B cell (primary cell): ENCODE measurements at places on chromosomes 11 and 22. TPM values are rescaled to one million over a fixed set of nuclear protein-coding genes. Genes with fewer than 3 reads are reported as not detected.

- no peak for DNase-seq
These were observed 20.3 kb downstream of the TEF start for GRCh38 chr22:41401781-41402648.

DNA sequence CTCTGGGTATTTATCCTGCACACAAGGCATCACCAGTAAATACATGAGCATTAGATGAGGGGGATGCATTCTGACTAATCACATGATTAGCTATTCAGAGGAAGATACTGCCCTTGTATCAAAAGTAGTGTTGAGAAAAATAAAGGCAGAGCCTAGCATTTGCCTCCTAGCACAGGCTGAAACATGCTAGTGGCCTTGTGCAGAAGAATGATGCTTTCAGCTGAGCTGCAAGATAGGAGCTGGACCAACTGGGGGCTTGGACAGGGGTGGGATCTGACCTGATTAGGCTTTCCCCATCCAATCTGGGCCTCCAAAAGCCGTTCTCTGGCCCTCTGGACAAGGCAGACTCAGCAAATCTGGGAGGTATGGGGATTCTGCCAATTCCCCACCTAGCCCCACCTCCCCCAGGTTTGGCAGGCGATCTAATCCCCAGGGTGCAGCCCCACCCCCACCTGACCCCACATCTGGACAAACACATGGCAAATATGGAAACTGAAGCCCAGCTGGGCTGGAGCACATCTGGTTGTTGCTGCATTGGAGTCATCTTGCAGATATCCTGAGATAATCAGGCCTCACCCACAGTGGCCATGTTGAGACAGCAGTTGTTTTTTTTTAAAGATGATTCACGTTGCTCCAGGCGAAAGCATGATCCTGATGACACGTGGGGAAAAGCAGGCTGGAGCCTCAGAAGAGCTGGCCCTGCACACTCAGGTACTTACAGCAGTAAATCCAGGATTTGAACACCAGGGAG lies 4.4 kb upstream of the MISFA start:
- DNase-seq, result no peak

GRCh38 chr11:72844356-72844755 lies 30.1 kb downstream of the ATG16L2 start:
- DNase-seq, result no peak

- no peak for DNase-seq
These were observed 487.3 kb downstream of the BRD1 start for GRCh38 chr22:49340406-49340805.

GRCh38 chr11:94516725-94517124 lies 4.5 kb downstream of the C11orf97 start:
- DNase-seq, result no peak

DNA sequence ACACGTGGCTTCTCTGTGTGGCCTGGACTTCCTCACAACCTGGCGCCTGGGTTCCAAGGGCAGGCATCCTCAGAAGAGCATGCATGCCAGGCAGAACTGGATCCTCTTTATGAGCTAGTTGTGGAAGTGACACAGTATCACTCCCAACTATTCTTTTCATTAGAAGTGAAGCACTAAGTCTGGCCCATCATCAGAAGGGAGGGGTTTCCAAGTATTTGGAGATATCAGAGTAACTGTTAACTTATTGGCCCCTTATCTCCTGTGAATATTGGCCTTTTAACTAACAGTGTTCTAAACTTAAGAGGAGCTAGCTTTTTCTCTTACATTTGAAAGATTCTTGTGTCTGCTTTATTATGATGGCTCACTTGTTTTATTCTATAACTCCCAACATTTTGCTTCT lies 35.5 kb downstream of the FDX1 start:
- DNase-seq, result no peak

- DNase-seq, result no peak
These were observed 65.2 kb upstream of the LARGE1 start for GRCh38 chr22:33985506-33985905.

DNA sequence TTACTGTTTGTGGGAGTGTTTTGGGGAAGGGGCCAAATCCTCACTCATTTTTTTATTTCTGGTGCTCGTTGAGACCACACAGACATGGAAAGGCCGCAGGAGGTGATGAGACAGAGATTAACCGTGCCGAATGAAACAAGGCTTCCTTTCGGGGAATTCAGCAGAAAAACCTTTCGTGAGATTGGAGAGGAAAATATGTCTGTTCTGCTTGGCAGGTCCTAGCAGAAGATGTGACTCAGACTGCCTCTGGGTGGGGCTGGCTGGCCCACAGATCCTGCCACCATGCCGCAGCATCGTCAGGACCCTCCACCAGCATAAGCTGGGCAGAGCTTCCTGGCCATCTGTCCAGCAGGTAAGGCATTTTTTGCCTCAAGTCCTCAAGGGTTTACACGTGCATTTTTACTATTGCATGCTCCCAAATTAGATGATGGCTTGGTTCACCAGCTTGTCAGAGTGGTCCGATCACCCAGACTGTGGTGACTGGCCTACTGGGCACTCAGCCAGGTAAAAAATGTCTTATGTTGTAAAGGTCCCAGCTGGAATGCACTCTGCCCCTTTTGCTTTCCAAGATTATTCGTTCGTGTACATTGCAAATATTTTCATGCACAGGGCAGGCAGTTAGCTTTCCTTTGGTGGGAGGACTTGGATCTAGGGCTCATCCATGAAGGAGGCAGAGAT lies 1.5 kb downstream of the DDB2 start:
- DNase-seq, result peak; percentile 52

DNA sequence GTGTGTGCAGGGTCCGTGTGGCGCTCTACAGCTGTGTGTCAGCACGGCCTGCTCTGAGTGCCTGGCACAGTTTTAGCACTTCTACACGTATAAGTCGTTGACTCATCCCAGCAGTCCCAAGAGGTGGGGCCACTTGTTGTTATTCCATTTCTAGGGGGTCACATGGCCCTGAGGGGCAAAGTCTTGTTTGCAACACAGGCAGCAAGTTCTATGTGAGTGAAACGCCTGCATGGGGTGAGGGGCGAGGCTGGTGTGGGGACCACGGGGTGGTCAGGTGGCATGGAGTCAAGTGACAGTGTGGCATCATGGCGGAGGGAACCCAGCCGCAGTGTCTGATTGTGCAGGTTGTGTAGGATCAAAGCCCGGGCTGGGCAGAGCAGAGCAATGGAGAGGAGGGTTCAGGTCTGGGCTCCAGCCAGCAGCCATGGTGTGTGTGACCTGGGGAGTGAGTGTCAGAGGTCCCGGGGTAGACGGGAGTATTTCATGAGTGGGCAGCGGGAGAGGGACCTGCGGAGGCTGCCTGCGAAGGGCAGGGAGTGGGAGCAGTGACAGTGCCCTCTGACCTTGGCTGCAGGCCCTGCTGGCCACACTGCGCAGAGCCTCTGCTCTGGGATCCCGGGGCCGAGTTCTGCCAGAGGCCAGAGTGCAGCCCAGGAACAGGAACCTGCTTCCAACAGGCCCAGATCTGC lies 27.9 kb downstream of the SHANK3 start:
- DNase-seq, result no peak

DNA sequence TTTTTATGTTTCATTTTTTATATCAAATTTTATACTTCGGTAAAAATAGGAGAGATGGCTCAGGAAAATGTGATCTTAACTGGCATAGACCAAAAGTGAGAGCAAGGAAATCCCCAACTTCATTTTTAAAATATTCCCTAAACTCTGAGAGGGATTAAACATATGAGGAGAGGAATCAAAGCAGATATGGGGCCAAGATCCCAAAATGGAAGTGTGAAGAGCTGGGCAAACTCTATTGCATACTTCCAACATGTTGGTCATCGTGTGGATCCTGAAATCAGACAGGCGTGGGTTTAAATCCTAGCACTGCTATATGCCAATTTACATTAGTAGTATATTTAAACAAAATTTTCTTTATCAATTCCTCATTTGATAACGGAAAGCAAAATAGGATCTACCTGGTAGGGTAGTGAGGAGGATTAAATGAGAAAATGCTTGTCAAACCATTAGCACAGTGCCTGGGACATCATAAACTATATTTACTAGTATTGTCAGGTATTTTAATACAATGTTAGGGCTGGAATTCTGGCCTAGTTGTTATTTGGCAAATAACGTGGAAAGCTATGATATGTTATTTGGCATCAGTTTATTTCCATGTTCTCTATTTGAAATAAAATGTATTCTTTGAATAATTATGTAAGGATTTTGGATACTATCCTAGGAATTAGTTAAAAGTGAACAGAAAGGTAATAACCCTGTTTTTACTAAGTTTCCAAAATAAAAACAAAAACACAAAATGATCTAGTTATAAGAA lies 392.8 kb upstream of the CCDC90B start:
- no peak for DNase-seq

GRCh38 chr22:44525941-44526778 lies 28.1 kb upstream of the RTL6 start:
- no peak for DNase-seq

GRCh38 chr22:29715240-29715639 lies 4.6 kb upstream of the CABP7 start:
- DNase-seq, result no peak

DNA sequence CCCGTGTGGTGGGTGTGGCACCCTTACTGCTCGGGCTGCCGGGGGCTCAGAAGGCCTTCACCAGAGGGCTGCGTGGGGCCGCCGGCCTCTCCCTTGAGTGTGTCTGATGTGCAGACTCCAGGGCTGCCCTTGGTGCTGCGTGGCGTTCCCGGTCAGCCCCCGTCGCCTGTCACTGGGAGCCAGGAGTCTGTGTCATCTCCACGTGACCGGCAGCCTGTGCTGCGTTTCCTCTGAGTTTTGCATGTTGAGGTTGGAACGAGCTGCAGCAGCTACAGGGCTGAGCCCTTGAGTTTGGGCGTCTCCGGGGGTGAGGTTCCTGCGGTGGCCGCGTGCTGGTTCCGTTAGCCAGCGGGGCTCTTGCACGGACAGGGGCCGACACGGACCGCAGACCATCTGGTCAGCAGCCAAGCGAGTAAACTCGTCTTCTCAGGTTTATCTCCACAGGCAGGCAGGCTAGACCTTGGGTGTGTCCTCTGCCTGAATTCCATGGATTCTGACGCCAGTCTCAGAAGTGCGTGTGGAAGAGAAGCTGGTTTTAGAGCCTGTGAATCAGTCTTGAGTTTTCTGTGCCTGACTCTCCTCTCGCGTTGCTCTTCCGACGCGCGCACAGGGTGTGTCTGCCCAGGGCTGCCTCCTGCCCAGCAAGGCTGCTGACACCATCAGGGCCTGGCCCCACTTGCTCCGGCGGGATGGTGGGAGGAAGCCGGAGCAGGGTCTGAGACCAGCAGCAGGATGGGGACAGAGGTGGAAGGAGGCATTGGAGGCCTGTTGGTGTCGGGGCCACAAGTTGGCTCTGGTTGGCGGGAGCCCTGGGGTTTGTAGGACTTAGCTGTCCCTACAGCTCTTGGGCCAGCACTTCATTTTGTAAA lies 10.5 kb downstream of the PTDSS2 start:
- no peak for DNase-seq

GRCh38 chr11:9895006-9895405 lies 231.1 kb downstream of the SWAP70 start:
- DNase-seq, result no peak

- peak; percentile 56 for DNase-seq
These were observed 89.2 kb upstream of the CRTAM start for GRCh38 chr11:122749005-122749687.

DNA sequence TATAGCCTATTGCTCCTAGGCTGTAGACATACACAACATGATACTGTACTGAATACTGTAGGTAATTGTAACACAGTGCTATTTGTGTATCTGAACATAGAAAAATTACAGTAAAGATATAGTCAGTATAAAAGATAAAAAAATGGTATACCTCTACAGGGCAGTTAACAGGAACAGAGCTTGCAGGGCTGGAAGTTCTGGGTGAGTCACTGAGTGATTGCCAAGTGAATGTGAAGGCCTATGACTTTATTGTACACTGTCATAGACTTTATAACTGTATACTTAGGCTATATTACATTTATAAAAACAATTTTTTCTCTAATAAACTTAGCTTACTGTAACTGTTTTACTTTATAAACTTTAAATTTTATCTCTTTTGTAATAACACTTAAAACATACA lies 332.4 kb upstream of the ARHGAP42 start:
- DNase-seq, result no peak

GRCh38 chr11:114359342-114359741 lies 41.0 kb downstream of the C11orf71 start:
- DNase-seq, result no peak

- DNase-seq, result peak; percentile 84
These were observed 44.5 kb downstream of the ZNF280B start for GRCh38 chr22:22463855-22464540.

GRCh38 chr11:114598461-114598860 lies 2.9 kb upstream of the NXPE4 start:
- DNase-seq, result no peak

DNA sequence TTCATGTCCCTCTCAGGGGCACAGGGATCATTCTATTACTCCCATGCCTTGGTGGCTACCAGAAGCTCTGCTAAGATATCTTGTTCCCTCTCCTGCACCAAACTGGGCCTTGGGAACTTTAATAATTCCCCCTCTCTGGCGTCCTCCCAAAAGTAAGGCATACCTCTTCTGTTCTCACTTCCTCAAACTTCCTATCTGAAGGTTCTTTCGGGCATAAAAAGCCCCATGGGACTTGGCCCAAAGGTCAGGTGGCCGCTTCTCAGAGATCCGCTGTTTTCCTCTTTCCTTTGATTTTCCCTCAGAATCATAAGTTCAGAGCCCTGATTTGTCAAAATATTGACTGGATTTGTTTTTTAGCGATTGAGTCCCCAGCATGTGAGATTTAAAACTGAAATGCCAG lies 13.0 kb downstream of the POLD3 start:
- no peak for DNase-seq

GRCh38 chr11:91257667-91258066 lies 967.0 kb upstream of the FAT3 start:
- no peak for DNase-seq

GRCh38 chr22:45819305-45819704 lies 147.7 kb downstream of the ATXN10 start:
- no peak for DNase-seq

- DNase-seq, result no peak
These were observed 53.7 kb upstream of the CCDC34 start for GRCh38 chr11:27416568-27417176.

DNA sequence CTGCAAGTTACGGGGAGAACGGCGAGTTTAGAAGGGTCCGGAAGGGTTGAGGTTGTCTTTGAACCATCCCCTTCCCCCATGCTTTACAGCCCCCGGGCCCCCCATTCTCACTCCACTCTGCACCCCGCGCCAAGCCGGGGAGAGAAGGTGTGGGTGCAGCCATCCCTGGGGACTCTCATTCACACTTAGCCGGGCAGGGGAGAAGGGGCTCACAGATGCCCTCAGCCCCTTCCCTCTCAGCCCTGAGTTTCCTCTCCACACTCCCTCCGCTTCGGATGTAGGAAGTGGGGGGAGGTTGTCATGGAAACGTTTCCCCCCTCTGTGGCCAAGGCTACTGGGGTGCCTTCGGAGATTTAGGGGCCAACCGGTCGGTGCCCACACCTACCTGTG lies 334 bp downstream of the CADM1 start:
- DNase-seq, result no peak

GRCh38 chr11:106390078-106390477 lies 312.6 kb downstream of the AASDHPPT start:
- DNase-seq, result no peak

- DNase-seq, result no peak
These were observed 188.6 kb downstream of the HIPK3 start for GRCh38 chr11:33445761-33446161.

CD3G gene
- total RNA-seq, result 0.34 TPM in 2 replicates

ST14 gene
- 52.2 TPM in 2 replicates for total RNA-seq

ARFGAP3 gene
- total RNA-seq, result 33.2 and 35.2 TPM in 2 replicates

VPS51 gene
- 223 and 225 TPM in 2 replicates for total RNA-seq

OR5T3 gene
- not detected in 2 replicates for total RNA-seq

MIOX gene
- total RNA-seq, result not detected in 2 replicates

CALCA gene
- total RNA-seq, result not detected in 2 replicates

DYNC2H1 gene
- total RNA-seq, result 7.1 and 7.8 TPM in 2 replicates

TEAD1 gene
- 0.19 and 0.30 TPM in 2 replicates for total RNA-seq

SEPTIN5 gene
- total RNA-seq, result not detected in 2 replicates

RHOD gene
- 0.42 TPM in 1 of 2 replicates, not detected in the other for total RNA-seq

ELFN2 gene
- 0.12 and 0.22 TPM in 2 replicates for total RNA-seq

PHLDB1 gene
- total RNA-seq, result 1.7 and 2.4 TPM in 2 replicates
